ENCODE measurements at places on chromosomes 12 and 14.

DNA sequence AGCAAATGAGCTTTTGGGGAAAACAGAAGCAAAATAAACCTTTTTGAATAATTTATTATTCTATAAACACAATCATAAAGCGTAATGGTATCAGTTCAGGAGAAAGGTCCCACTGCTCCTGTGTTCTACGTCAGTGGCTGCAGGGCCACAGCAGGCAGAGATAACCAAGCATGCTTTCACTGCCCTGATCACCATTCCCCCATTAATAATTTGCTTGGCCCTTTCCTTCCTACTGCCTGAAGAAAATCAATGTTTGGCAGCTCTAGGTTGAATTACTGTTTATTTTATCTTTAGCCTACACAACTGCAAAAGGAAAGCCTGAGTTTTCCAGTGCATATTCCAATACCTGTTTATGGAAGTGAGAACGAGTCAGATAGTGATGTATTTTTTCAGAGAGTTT lies 369.9 kb downstream of the DIO2 start:
- no peak for DNase-seq

- no peak for DNase-seq
These were observed 12.2 kb upstream of the NID2 start for GRCh38 chr14:52080808-52081755.

- no peak for DNase-seq
These were observed 19.5 kb downstream of the CCDC91 start for GRCh38 chr12:28209782-28210181.

DNA sequence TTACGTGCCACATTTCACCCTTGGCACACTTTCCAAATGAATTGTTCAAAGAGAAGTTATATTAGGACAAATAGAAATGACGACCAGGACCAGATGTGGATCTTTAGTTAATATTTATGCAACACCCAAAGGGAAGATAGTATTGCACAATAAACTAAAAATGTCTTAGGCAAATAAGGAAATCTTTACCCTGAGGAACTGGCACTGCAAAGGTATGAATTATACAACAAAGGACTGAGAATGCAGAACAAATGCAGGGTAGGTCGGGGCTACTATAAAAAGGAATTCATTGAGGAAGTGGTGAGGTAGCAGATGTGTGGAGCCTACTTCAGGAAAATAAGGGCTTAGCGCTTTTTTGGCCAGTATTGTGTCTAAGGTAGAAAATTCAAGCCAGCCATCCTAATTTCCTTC lies 3.9 kb upstream of the TMTC2 start:
- DNase-seq: no peak

- no peak for DNase-seq
These were observed 13.6 kb downstream of the EXOC3L4 start for GRCh38 chr14:103107941-103108748.

DNA sequence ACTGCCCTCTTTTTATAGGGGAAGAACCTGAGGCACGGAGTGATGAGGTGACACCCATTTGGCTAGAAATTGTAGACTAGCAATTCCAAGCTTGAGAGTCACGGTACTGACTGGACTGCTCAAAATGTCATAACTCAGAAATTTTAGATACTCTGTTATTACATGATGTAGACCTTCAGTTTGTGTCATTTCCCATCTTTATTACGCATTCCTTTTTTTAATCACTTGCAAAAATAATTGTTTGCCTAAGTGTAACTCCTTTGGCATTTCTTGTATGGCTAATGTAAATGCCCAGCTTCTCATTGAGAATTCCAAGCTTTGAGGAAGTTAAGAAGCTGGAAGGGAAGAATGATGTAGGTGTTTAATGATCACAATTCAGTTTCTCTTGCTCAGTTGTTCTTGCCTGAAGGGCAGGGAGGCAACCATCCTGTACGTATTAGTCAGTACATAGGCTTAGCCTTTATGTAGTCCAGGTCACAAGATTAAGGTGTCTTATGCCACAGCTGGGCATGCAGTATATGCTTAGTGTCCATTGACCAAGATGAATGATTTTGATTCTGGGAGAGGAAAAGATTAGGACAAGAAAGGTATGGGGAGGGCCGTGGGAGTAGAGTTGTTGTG lies 68.2 kb upstream of the EVL start:
- no peak for DNase-seq

DNA sequence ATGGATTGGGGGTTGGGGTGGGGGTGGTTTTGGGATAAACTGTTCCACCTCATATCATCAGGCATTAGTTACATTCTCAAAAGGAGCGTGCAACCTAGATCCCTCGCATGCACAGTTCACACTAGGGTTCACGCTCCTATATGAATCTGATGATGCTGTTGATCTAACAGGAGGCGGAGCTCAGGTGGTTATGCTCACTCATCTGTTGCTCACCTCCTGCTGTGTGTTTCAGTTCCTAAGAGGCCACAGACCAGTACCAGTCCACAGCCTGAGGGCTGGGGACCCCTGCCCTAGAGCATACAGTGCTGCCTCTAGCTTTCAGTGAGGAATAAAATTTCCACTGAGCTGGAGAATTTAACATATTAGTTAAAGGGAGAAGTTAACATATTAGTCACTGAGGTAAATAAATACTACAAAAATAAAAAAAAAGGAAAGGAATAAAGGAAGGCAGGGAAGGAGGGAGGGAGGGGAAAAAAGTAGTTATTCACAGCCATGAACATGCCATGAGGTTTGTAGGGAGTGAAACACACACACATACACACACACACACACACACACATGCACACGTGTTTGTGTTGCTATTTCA lies 612.7 kb upstream of the TBX3 start:
- no peak for DNase-seq

GRCh38 chr12:123040106-123040505 lies 59.6 kb downstream of the ARL6IP4 start:
- no peak for DNase-seq

DNA sequence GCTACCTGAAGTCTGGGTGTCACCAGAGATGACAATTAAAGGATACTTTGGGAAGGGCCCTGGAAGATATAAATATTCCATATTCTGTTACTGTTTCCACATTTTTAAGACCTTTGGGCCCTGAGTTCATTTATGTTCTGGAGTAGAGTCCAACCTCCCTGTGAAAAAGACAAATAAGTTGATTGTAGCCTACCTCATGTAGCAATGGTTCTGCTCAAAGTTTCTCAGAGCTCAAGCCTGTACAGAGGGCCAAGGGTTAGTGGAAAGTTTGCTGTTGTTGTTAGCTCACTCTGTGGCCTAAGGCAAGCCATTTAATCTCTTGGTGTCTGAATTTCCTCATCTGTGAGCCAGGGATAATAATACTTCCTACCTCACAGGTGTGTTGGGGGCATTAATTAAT lies 284.7 kb upstream of the DDHD1 start:
- DNase-seq: no peak

DNA sequence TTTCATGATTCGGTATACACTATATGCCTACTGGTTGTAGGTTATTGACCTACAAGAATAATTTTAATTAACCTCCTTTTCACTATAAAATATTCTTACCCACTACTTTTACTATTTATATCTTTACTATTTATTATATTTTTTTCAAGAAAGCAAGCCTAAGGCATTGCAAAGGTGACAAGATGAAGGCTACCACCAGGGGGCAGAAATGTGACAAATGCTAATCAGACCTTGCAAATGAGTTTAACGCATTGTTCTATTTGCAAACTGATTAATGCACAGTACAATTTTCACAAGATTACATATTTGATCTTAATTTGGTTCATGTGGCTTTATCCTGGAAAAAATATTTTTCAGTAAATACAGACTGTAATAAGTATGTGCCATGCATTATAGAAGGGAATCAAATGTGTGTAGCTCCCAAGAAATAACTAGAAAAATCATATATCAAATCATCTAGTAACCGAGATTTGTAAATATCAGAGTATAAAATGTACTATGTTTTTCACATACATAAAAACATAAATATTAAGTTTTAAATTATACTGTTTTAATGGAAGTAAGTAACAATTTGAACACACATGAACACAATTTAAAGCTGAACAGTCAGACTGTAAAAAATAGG lies 107.0 kb downstream of the ADAMTS20 start:
- peak; percentile 10 for DNase-seq

GRCh38 chr14:95946867-95947266 lies 70.2 kb downstream of the TUNAR start:
- DNase-seq: no peak

DNA sequence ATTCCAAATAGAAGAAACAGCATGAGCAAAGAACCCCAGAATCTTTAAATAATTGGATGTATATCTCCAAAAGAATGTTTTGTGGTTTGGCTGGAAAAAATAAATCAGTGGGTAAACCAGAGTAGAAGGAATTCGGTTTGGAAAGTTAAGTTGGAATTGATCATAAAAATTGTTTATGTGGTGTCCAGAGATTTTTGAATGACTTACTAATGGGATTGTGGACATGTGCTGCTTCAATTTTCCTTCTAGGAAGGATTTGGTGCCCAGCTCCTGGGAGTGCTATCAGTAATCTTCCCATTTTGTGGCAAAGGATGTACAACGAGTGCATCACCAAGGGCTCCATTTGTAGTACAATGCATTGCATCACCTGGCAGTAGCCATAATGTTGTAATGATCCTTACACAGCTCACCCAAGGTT lies 224.8 kb downstream of the SLC16A7 start:
- no peak for DNase-seq

DNA sequence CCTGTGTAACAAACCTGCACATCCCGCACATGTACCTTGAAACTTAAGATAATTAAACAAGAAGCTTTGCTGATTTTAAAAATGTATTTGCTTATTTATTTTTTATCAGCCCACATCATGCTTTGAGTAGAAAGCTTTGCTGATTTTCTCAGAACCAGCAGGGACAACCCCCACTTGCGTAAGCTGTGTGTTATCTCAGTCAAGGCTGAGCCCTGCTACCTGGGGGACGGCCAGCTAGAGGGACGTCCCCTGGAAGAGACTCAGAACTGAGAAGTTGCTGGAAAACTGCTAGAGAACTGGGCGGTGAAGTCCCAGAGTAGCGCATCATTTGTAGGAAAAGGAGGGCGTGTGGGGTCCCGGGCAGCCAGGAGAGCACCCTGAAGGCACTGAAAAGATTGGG lies 4.1 kb upstream of the PLEK2 start:
- DNase-seq: no peak

DNA sequence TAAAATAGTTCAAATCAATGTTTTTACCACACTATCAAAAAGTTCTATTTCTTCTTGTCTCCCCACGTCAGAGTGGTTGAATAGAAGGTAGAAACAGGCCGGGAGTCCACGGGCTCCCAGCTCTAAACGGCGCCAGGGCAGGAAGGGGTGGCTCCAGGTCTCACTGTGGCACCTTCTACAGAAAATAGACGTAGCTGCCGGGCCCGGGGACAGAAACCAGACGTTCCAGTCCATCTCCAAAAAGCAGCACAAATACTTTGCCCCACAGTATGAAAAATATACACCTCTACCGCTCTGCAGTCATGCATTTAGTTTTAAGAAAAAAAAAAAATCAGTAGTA lies 30.9 kb downstream of the CCNK start:
- no peak for DNase-seq

GRCh38 chr12:54522243-54522642 lies 24.7 kb downstream of the NCKAP1L start:
- no peak for DNase-seq

All from GM10248 (cell line).